Suppressor macrophage treated with lipopolysaccharide for 1 hour (primary cell): ENCODE measurements at places on chromosomes 5 and 9.

DNA sequence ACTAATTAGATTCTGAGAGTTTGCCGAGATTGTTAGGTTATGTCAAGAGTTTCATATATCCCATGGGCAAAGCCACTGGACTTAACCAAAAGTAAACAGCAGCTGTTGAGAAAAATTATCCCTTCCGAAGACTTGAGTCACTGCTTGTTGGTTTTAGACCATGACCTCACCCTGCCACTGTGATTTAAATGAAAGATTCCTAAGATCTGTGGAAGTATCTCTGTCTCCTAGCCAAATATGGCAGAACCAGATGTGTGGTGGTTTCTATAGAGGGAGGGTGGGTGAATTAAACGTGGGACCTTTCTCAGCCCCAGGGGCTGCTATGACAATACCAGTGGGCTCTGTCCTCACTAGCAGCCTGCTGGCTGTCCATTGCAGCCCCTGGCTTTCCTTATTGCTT lies 19.3 kb downstream of the DMRT3 start:
- DNase-seq: no peak

DNA sequence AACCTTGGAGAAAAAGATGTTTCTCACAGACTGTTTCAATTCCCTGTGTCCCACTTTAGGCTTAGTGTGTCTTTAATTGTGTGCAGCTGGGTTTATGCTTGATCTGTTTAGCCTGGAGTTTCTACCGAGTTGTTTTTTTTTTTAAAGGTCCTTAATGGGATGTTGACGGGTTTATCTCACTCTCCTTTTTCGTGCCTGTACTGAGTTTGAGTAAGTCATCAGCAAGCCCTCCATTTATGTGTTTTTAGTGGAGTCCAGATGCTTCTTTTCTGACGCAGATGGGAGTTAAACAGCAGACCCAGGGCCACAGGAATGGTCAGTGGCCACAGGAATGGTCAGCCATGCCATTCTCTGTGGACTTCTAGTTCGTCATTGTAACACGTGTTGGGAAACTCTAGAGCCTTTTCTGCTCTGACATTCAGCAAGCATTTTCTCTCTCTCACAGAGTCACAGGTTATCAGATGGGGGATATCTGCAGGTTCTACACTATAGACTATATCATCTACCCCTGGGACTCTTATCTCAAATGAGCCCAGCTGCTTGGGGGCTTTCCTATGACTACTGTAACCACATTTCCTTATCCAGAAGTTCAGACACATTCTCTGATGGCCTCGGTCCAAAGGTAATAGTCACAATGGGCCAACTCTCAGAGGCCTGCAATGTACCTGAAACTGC lies 190.5 kb downstream of the TTLL11 start:
- DNase-seq: no peak

GRCh38 chr5:125798307-125798706 lies 624.9 kb upstream of the GRAMD2B start:
- no peak for DNase-seq

GRCh38 chr5:68748101-68748500 lies 345.7 kb upstream of the SLC30A5 start:
- DNase-seq: no peak

DNA sequence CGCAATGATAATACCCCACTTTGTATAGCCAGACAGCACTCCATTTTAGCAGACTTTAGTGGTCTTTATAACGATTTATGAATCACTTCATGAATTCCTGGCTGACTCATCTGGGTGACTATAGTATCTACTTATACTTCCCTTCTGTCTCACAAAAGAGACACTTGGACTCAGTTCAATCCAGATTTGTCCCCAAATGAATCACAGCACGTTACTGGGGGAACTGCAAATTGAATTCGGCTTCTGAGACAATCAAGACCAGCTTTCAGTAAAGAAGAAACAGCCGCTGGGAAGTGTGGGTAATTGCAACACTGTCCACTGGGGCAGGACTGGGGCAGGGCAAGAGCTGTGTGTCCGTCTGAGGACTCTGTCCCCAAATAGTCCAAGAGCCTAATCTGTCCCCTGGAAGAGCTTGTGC lies 337.3 kb upstream of the RFX3 start:
- DNase-seq: peak; percentile 57
